ENCODE measurements at places on chromosomes 13 and 19.

DNA sequence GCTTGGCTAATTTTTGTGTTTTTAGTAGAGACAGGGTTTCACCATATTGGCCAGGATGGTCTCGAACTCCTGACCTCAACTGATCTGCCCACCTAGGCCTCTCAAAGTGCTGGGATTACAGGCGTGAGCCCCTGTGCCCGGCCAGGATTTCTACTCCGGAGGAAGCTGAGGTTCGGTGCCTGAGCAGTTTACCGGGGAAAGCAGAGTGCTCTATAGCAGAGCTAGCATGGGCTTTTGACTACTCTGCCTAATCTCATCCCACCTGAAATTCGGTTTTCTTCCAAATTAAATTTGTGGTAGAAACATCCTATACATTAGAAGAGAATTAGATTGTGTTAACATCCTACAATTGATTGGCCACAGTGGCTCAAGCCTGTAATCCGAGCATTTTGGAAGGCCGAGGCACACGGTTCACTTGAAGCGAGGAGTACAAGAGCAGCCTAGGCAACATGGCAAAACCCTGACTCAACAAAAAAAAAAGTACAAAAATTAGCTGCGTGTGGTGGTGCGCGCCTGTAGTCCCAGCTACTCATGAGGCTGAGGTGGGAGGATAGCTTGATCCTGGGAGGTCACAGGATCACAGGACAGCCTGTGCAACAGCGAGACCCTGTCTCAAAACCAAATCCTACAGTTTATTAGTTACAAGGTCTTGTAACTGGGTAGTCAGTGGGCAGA, 1.6 kb downstream of the RPL13A start:
- peak; percentile 35 for DNase-seq

- no peak for DNase-seq
Observed at GRCh38 chr19:43778651-43779050, 2.1 kb downstream of the KCNN4 start.

DNA sequence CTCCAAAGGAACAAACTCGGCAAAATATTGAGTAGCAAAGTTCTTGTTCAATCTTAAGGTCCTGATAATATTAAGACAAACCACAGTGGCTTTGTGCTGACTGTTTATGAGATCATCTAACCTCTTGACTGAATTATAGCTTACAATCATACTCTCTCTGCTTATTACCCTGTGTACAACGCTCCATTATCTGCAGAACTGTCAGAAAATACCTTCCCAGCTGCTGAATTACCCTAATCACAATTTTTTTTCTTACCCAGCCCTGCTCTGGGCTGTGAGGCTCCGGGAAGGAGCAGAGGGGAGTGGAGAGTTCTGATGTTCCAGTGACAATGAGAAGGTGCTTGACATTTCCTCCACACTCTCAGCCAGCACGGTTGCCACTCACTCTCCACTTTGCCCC, 64.8 kb downstream of the DCT start:
- DNase-seq, result no peak

- no peak for DNase-seq
Observed at GRCh38 chr13:113441661-113442060, 11.6 kb downstream of the ADPRHL1 start.

GRCh38 chr13:46168341-46168740, 13.6 kb downstream of the LCP1 start:
- no peak for DNase-seq

Data from HAP-1 (cell line).